ENCODE measurements at places on chromosomes 13 and 19.
A peak's percentile ranks its signal among the peaks of the same experiment; 100 is the strongest.

DNA sequence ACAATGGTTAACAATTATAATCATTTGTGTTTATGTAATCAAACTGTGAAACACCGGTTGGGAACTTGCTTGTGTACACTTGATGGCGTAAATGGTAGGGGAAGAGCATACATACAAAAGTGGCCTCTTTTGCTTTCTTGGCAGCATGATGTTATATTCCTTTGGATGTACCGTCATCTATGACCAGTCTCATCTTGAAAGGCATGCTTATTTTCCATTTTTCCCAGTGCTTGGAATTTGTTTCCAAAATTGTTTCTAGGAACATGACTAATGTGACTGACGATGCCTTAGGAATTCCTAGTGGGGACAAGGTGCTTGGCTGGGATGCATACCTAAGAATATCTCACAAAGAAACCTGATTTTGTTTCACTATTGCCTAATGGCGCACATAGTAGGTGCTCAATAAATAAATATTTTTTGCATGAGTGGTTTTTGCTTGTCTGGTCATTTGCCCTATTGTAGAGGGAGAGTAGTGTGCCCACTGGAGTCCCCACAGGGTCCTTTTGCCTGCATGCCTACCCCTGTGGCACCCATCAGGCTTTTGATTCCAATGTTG, 45.5 kb downstream of the SAE1 start:
- DNase-seq, result no peak

DNA sequence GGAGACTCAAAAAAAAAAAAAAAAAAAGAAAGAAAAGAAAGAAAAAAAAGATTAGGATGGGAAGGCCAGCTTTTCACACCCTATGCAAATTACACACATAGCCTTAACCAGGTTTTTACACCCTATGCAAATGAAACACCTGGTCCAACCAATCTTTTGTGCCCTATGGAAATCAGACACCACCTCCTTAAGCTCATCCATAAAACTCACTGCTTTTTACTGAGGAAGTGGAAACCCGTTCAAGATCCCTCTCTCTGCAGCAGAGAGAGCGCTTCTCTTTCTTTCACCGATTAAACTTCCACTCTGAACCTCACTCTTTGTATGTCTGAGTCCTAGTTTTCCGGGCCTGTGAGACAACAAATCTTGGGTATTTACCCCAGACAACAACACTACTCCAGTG, 25.3 kb upstream of the HOMER3 start:
- DNase-seq, result no peak

DNA sequence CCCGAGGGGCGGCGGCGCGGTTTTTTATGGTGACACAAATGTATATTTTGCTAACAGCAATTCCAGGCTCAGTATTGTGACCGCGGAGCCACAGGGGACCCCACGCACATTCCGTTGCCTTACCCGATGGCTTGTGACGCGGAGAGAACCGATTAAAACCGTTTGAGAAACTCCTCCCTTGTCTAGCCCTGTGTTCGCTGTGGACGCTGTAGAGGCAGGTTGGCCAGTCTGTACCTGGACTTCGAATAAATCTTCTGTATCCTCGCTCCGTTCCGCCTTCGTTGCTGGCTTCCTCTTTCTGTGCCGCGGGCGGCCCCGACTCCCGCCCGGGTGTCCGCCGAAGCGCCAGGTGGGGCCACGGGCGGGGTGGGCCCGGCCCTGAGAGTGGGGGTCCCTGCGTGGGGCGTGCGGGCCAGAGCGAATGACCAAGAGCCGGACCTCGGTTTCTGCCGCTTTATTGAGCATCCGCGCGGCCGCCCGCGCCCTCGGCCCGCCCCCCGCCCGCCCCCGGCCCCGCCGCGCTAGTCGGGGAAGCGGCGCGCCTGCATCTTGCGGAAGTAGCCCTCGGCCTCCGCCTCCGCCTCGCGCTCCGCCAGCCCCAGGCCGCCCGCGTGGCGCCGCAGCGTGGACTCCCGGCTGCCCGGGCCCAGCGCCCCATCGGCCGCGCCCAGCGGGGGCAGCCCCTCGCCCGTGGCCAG, 9.6 kb downstream of the PLPPR3 start:
- DNase-seq, result no peak

- no peak for DNase-seq
Observed at GRCh38 chr13:84377106-84377505, 494.8 kb upstream of the SLITRK1 start.

GRCh38 chr19:55372316-55373081, 2.2 kb upstream of the IL11 start:
- no peak for DNase-seq

DNA sequence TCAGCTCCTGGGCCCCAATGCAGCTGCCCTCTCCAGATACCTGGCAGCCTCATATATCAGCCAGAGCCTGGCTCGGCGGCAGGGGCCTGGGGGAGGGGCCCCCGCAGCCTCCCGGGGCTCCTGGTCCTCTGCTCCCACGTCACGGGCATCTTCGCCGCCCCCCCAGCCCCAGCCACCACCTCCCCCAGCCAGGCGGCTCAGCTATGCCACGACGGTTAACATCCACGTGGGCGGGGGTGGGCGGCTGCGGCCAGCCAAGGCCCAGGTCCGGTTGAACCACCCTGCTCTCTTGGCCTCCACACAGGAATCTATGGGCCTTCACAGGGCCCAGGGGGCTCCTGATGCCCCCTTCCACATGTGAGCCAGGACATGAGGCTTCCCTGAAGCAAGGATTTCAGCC, 10.8 kb downstream of the RPS16 start:
- no peak for DNase-seq

DNA sequence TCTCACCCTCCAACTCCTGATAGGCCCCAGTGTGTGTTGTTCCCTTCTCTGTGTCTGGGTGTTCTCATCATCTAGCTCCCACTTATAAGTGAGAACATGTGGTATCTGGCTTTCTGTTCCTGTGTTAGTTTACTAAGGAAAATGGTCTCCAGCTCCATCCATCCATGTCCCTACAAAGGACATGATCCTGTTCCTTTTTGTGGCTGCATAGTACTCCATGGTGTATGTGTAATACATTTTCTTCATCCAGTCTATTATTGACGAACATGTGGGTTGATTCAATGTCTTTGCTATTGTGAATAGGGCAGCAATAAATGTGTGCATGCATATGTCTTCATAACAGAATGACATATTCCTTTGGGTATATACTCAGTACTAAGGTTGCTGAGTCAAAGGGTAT, 1397.0 kb downstream of the UQCRFS1 start:
- no peak for DNase-seq

- DNase-seq, result no peak
Observed at GRCh38 chr13:99422586-99423220, 78.6 kb upstream of the TM9SF2 start.

DNA sequence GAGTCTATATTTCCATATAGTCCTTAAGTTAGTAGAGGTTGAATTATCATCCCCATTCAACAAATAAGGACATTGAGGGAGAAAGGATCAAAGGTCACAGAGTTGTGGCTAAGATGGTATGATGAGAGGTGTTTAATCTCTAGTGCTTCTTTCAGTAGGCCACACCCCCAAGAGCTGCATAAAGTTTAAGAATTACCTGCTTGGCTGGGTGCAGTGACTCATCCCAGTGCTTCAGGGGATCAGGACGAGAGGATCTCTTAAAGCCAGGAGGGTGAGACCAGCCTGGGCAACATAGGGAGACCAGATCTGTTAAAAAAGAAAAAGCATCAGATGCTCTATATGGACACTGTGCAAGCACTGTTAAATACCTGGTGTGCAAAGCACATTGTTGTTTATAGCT, 560.0 kb upstream of the KLHL1 start:
- no peak for DNase-seq

- no peak for DNase-seq
Observed at GRCh38 chr13:96381681-96382080, 291.8 kb downstream of the HS6ST3 start.

DNA sequence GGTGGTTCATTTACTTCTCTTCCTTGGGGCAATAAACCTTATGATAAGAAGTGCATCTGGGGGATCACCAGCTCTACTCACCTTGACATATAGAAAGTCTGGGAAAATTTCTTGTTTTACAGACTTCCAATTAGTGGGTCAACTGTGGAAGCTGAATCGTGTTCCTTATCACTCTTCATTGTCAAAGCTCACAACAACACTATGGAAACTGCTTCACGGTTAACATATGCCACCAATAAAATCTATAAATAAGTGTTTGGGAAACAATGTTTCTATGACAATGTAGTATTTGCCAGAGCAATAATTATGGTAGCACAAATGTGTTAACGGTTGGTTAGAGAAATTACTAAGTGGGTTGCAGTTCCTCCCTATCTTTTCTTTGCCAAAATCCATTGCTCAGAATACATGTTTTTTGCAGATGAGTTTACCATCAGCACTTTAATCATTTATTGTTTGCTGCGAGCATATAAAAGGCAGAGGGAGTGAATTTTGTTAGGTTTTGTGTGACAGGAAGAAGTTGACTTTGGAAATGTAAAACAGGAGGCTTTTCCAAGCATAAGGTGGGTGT, 321.8 kb downstream of the RFC3 start:
- no peak for DNase-seq

- no peak for DNase-seq
Observed at GRCh38 chr19:44592451-44592890, 20.9 kb upstream of the IGSF23 start.

- DNase-seq, result no peak
Observed at GRCh38 chr19:19276386-19276785, 3.3 kb upstream of the TM6SF2 start.

GRCh38 chr13:91185294-91185863, 162.1 kb upstream of the MIR17HG start:
- no peak for DNase-seq

- DNase-seq, result no peak
Observed at GRCh38 chr19:28956961-28957360, 256.0 kb downstream of the UQCRFS1 start.

DNA sequence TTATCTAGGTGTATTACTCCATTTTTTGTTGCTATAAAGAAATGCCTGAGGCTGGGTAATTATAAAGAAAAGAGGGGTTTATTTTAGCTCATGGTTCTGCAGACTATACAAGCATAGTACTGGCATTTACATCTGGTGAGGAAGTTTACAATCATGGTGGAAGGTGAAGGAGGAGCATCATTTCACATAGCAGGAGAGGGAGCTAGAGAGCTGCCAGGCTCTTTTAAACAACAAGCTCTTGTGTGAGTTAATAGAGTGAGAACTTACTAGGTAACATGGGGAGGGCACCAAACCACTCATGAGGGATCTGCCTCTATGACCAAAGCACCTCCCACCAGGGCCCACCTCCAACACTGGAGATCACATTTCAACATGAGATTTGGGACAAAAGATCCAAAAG, 221.7 kb upstream of the GPC6 start:
- DNase-seq, result no peak

GRCh38 chr19:41427647-41428480, 690 bp upstream of the B3GNT8 start:
- peak; percentile 24 for DNase-seq

- DNase-seq, result no peak
Observed at GRCh38 chr19:39596911-39597310, 5.4 kb upstream of the LGALS13 start.

DNA sequence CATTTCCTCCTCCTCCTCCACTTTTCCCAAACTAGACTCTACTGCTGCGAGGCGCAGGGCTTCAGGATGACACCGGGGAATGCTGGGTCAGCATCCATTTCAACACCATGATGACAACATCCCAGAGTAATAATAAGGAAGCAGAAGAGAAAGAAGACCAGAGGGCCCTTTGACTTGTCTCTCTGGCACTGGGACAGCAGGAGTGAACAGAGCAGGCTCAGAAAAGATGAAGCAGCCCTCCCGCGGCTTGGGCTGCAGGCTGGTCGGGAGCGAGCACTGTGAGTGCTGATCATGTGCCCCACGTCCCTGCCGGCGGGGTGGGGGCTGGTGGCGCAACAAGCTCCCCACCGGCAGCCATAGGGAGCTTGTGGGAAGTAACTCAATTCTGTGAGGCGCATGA, 30.5 kb downstream of the RANBP3 start:
- DNase-seq, result no peak

GRCh38 chr13:31093145-31093885, 68.4 kb downstream of the HSPH1 start:
- DNase-seq, result no peak

DNA sequence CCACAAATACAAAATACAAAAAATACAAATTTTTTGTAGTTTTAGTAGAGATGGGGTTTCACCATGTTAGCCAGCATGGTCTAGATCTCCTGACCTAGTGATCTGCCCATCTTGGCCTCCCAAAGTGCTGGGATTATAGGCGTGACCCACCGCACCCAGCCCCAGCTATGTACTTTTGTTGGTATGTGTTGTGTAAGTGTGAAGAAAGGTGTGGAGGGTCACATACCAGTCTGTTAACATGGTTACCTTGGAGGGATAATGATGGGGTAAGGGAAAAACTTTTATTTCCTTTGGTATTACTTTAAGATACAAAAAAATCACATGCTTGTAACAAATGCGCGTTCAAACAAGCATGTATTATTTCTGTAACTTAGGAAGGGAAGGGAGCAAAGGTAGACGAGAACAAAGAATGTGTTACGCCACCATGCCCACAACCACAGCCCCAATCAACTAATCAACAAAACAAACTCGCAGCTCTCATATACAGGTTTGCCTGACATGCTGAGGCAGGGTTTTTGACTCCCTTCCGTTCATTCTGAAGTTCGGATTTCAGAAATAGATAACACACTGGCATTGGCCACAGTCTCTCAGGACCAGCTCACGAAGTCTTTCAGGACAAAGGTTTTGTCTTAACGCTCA, 13.5 kb upstream of the VWA8 start:
- DNase-seq, result no peak

GRCh38 chr13:96809366-96810096, 184.7 kb downstream of the OXGR1 start:
- DNase-seq, result no peak

DNA sequence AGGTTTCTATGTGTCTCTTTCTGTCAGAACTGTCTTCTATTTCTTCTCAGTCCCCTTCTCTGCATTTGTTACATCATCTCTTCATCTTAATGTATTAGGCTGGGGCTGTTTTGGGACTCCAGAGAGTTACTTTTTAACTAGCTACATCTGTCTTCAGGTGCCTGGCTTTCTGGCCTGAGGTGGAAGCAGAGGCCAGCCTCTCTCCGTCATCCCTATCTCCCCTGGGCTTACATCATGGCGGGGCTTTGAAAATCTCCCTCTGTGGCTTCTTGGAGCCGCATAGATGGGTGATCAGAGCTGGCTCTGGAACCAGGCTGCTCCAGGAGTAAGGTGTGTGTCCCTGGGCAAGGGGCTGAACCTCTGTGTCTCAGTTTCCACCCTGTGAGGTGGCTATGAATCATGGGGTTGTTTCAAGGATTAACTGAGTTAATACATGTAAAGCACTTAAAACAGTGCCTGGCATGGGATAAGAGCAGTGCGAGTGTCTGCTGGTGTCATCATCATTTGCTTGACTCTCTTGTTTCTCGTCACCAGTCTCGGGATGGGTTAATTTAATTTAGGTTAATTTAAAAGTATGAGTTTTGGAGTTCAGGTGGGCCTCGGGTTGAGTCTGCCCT, 2.0 kb downstream of the EPN1 start:
- no peak for DNase-seq

DNA sequence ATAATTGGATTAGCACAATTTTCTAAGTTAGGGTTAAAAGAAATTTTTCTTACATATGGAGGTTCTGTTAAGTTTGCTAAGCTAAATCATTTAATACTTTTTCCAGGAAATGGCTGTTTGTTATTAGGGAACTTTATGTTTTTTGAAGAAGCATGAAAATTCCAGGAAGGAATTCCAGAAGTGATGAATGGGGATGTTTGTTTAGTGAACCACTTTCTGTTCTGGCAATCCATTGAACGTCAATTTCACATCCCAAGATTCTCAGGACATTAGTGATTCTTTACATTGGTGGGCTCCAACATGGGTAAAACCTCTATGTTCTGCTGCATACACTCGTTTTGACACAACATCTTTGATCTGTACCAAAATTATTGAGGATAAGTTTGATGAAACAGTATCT, 534.4 kb downstream of the IRS2 start:
- no peak for DNase-seq

- no peak for DNase-seq
Observed at GRCh38 chr13:32791545-32792172, 205.4 kb downstream of the PDS5B start.

Measured in activated T-helper 9 cell treated with anti-CD3 and anti-CD28 coated beads, Interleukin-2, amount 50 U/mL, for 16 hours (primary cell).